IMR-90 (cell line): ENCODE measurements at places on chromosomes 6 and 20. TPM values are rescaled to one million over a fixed set of nuclear protein-coding genes. Genes with fewer than 3 reads are reported as not detected.
A peak's percentile ranks its signal among the peaks of the same experiment; 100 is the strongest.

- H3K27ac ChIP-seq: no peak overlapping the region
- H3K36me3 ChIP-seq: no peaks in the 10 kb centered on the region
- no peaks in the 10 kb centered on the region for H3K4me1 ChIP-seq
- H3K27me3 ChIP-seq: no peaks in the 10 kb centered on the region
- H3K4me3 ChIP-seq: no peak overlapping the region
- no peak for DNase-seq
Measured at GRCh38 chr6:70557998-70558397, 8.7 kb upstream of the SDHAF4 start.

GRCh38 chr6:105726902-105727655 lies 324.2 kb upstream of the PREP start:
- peaks cover 4% of the 10 kb centered on the region; the same call in 1 of the 2 replicates for H3K4me1 ChIP-seq
- H3K27me3 ChIP-seq: no peaks in the 10 kb centered on the region
- DNase-seq: peak; percentile 66
- H3K4me3 ChIP-seq: no peak overlapping the region
- H3K36me3 ChIP-seq: no peaks in the 10 kb centered on the region
- no peak overlapping the region for H3K27ac ChIP-seq

The TMEM170B gene
- total RNA-seq: 0.18 and 0.28 TPM in 2 replicates

GRCh38 chr6:53258774-53259155 lies 90.0 kb downstream of the ELOVL5 start:
- no peak overlapping the region for H3K27ac ChIP-seq
- no peak overlapping the region for H3K4me3 ChIP-seq
- H3K36me3 ChIP-seq: peaks cover 9% of the 10 kb centered on the region
- no peaks in the 10 kb centered on the region for H3K27me3 ChIP-seq
- DNase-seq: no peak

DNA sequence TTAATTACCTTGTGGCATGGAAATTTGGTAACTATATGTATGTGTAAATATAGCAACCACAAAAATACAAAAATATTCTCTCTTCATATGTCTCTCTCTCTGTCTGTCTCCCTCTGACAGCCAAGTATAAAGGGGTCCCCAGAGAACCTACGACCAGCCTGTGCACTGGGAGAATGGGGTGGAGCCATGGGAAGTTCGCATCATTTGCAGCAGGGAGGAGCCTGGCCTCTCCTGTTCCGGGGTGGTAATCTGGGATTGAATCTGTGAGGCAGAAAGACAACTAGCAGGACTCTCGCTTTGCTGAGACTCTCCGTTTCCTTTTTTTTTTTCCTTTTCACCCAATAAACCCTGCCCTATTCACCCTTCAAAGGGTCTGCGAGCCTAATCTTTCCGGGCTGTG lies 1109.1 kb downstream of the HACE1 start:
- H3K4me3 ChIP-seq: no peak overlapping the region
- H3K27me3 ChIP-seq: no peaks in the 10 kb centered on the region
- no peaks in the 10 kb centered on the region for H3K4me1 ChIP-seq
- H3K27ac ChIP-seq: no peak overlapping the region
- no peaks in the 10 kb centered on the region for H3K36me3 ChIP-seq

GRCh38 chr6:35485402-35485877 lies 11.4 kb downstream of the TEAD3 start:
- H3K27ac ChIP-seq: peak overlapping the region; percentile 70
- H3K4me1 ChIP-seq: peaks cover 39% of the 10 kb centered on the region
- H3K27me3 ChIP-seq: no peaks in the 10 kb centered on the region
- no peak for DNase-seq

DNA sequence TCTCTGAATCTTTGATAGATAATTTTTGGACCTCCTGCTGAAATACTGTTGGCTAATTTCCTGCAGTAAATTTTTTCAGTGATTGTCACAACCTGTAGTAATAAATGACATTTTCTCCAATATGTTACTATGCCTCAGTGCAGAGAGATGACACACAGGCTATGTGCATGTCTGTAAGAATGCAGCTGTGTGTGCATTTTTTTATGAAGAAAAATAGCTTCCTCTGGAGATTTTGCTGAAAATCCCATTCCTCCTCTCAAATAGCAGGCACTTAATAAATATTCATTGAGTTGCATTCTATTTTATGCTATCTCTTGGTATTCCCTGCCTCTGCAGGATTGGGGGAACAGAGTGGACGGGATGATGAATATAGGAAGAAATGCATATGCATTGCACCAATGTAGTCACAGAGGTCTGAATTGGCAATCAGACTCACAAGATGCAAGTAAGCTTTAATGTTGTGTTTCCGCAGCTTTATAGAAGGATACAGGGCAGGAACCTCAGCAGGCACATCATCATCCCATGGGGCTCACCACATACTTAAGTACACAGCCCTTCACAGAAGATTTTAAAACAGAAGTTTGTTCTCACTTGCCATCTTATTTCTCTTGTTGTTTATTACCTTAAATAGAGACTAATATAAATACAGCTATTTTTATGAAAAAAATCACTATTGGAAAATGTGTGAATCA lies 474.7 kb downstream of the EPM2A start:
- no peaks in the 10 kb centered on the region for H3K4me1 ChIP-seq
- no peak overlapping the region for H3K27ac ChIP-seq
- no peak for DNase-seq
- H3K4me3 ChIP-seq: no peak overlapping the region
- H3K36me3 ChIP-seq: no peaks in the 10 kb centered on the region

GRCh38 chr20:48600470-48600945 lies 227.3 kb downstream of the PREX1 start:
- no peak for DNase-seq
- H3K27ac ChIP-seq: no peak overlapping the region
- no peaks in the 10 kb centered on the region for H3K36me3 ChIP-seq
- no peaks in the 10 kb centered on the region for H3K4me1 ChIP-seq
- H3K4me3 ChIP-seq: no peak overlapping the region

DNA sequence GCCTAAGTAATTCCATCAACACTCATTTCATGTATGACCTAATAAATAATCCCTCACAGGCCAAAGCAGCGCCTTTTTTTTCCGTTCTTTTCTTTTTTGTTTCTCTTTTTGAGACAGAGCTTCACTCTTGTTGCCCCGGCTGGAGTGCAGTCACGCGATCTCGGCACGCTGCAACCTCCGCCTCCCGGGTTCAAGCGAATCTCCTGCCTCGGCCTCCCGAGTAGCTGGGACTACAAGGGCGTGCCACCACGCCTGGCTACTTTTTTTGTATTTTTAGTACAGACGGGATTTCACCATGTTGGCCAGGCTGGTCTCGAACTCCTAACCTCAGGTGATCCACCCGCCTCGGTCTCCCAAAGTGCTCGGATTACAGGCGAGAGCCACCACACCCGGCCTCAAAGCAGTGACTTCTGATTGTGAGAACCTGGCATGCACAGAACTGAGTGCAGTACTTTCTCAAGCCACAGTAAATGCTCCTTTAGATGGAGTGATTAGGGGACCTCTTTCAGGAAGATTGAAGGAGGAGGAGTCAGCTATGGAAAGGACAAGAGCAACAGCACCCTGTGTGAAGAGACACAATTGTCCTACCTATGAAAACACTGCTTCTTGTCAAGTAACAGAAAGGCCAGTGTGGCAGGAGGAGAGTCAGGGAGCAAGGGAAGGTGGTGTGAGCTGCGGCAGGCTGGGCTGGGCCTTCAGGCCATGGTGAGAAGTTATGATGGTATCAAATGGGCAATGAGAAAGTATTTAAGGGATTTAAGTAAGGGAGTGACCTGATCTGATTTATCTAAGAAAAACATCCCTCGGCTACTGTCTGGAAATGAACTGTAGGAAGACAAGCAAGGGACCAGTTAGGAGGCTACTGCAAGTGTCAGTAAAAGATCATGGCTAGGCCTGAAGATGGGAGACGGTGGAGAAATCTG lies 1.7 kb upstream of the SCAF8 start:
- no peak overlapping the region for H3K4me3 ChIP-seq
- H3K36me3 ChIP-seq: no peaks in the 10 kb centered on the region
- H3K27me3 ChIP-seq: no peaks in the 10 kb centered on the region
- H3K4me1 ChIP-seq: peaks cover 2% of the 10 kb centered on the region
- H3K27ac ChIP-seq: no peak overlapping the region
- no peak for DNase-seq

DNA sequence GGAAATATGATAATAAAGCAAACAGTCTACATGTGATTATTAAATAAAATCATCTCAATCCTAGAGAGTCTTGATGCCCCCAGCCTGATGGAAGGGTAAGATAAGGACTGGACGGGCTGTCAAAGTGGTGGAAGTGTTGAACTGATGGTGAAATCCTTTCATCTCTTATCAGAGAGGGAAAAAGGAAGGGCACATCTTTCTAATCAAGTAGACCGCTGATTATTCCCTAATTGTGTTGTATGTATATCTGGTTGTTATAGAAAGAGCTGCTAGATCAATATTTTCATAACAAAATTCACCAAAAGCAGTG lies 184.5 kb downstream of the PDE7B start:
- H3K4me3 ChIP-seq: no peak overlapping the region
- no peak for DNase-seq
- H3K27ac ChIP-seq: peak overlapping the region; percentile 83; the same call in 1 of the 2 replicates
- H3K4me1 ChIP-seq: peaks cover 22% of the 10 kb centered on the region

- H3K4me3 ChIP-seq: no peak overlapping the region
- peak overlapping the region; percentile 50; the same call in 1 of the 2 replicates for H3K27ac ChIP-seq
- peak; percentile 4 for DNase-seq
- H3K27me3 ChIP-seq: no peaks in the 10 kb centered on the region
- H3K4me1 ChIP-seq: peaks cover 11% of the 10 kb centered on the region
Measured at GRCh38 chr20:3041854-3042409, 1.5 kb upstream of the GNRH2 start.

DNA sequence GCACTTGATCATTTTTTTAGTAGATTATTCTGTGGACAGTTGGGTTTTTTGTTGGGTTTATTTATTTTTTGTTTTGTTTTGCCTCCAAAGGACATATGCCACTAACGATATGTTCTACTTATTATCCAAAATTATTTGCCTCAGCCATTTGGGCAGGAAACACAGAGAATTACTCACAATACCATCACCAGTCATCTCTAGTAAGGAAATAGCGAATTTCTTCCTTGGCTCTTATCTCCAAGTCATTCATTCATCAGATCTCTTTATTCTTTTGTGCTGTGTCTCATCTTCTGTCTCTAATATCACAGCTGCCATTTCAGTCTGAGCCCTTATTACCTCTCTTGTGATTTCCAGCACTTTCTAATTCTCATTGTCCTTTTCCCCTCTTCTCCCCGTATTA lies 130.4 kb upstream of the SMLR1 start:
- H3K27ac ChIP-seq: no peak overlapping the region
- DNase-seq: peak; percentile 22
- H3K27me3 ChIP-seq: peaks cover 4% of the 10 kb centered on the region
- H3K4me3 ChIP-seq: no peak overlapping the region

GRCh38 chr6:156395276-156395675 lies 381.9 kb upstream of the ARID1B start:
- no peak overlapping the region for H3K27ac ChIP-seq
- H3K4me3 ChIP-seq: no peak overlapping the region
- no peaks in the 10 kb centered on the region for H3K4me1 ChIP-seq
- no peak for DNase-seq
- peaks cover 34% of the 10 kb centered on the region for H3K27me3 ChIP-seq
- H3K36me3 ChIP-seq: no peaks in the 10 kb centered on the region

GRCh38 chr6:41564448-41565142 lies 18.4 kb downstream of the FOXP4 start:
- DNase-seq: no peak
- H3K4me1 ChIP-seq: peaks cover 8% of the 10 kb centered on the region; the same call in 1 of the 2 replicates
- H3K27ac ChIP-seq: no peak overlapping the region
- no peak overlapping the region for H3K4me3 ChIP-seq

DNA sequence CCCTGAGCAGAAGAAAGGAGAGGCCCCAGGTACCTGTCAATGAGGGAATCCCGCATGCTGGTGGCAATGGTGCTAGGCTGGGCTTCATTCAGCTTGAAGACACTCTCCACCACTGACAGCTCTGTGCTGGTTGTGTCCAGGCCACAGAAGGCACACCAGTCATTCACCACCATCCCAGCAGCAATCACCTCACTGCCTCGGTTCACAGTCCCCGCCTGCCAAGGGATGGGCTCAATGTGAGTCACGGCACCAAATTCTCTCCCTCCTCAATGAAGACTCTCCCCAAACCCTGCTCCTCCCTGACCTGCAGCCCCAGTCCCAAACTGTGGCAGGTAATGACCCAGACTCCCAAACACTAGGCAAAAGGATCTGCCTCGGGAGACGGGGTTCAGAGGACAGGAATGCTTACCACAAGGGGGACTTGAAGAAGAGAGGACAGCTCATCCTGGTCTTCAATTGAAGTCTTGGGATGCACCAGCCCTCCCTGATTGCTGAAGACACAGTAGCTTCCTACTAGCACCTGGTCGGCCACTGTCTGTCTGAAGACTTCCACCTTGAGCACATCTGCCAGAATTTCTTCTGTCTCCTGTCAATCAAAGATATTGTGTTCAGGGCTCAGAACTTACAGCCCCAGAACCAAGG lies 1.7 kb upstream of the MMP24OS start:
- peaks cover 42% of the 10 kb centered on the region for H3K36me3 ChIP-seq
- DNase-seq: no peak
- H3K4me3 ChIP-seq: no peak overlapping the region
- no peaks in the 10 kb centered on the region for H3K27me3 ChIP-seq

DNA sequence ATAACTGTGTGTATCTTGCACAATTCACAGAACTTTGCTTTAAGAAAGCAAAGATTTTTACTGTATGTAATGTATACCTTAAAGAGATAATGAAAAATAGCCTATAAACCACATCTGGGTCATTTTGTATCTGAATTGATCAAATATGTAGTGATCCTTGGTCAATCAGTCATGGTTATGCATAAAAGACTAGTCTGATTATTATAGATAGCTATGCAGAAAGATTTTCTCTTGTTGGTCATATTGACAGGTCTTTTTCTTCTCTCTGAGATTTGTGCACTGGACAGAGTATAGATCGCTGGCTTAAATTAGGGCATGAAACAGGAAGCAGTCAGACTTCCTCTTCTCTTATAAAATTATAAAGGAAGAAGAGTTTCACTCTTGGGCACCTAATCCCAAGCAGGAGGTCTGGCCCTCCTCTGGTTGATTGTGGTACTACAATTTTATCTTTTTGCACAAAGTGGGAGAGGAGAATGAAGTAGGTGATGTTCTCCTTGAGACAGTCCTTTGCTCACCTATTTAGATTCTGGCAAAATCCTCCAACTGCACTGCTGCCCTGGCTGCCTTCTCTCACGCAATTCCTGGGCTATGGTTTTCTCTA lies 380.9 kb upstream of the RGS17 start:
- H3K4me1 ChIP-seq: no peaks in the 10 kb centered on the region
- no peaks in the 10 kb centered on the region for H3K36me3 ChIP-seq
- peak; percentile 3 for DNase-seq
- H3K27me3 ChIP-seq: no peaks in the 10 kb centered on the region
- H3K4me3 ChIP-seq: no peak overlapping the region

The TFAP2D gene
- total RNA-seq: not detected in 2 replicates

DNA sequence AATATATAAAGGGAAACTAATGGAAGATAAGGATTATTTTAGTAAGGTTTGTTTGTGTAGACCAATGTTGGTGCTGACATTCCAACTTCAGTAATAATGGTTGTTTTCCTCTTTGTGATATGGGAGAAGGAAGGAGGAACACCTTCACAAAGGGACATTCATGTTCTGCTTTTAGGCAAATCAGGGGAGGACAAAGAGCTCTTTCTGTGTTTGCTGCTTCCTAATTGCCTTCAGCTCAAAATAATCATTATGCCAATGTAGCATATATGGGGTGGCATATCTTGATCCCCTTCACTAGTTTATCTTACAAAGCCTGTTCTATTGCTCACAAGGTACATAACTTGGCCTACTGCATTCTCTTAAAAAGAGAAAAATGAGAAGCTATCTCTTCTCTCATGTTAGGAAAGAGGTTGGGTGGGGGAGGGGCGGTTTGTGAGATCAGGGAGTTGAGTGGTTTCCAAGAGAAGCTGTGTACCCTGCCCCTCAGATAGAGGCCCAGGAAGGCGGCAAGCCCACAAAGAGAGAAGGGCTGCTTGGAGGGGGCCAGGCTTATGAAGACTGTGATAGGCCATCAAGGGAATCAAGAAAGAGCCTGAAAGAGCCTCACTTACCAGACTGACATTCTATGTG lies 4.7 kb upstream of the ADGRG6 start:
- no peak for DNase-seq
- H3K4me1 ChIP-seq: peaks cover 3% of the 10 kb centered on the region; the same call in 1 of the 2 replicates
- no peaks in the 10 kb centered on the region for H3K27me3 ChIP-seq
- H3K4me3 ChIP-seq: no peak overlapping the region
- H3K27ac ChIP-seq: no peak overlapping the region
